ENCODE measurements at places on chromosomes 5 and 9.

GRCh38 chr5:59850766-59851165 is 42.8 kb downstream of the PDE4D start:
- no peak for DNase-seq

DNA sequence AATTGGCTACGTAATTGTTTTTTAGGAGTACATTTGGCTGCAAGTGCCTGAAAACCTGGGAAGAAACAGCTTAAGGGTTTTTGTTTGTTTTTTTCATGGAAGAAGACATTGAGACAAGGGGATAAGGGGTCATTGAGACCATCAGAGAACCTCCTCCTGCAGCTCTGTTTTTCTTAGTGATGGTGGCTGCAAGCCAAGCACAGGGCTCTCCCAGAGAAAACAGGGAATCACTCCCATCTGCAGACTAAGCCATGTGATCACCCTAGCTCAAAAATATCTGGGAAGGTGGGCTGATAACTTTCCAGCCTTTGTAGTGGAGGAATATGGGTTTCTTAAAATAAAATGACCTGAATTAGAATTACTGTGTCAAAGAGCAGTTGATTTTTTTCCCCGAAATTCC is 25.1 kb downstream of the PALM2AKAP2 start:
- DNase-seq = no peak

DNA sequence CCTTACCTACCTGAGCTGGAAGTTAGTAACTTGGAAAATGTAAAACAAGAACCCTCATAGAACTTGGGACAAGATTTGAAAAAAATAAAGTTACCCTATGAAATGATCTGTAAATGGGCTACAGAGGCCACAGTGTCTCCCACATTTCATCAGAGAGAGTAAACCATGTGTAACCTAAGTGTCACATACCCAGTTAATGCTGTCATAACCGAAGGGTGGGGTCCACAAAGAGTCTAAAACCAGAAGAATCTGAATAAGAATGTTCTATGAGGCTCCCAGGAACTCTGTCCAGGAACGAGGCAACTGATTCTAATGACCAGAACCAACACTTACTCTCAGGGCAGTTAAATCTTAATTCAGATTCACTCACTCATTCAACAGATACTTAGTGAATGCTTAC is 1.0 kb upstream of the FAM13B start:
- DNase-seq = no peak

GRCh38 chr9:128208386-128208785 is 5.2 kb downstream of the DNM1 start:
- DNase-seq = no peak

- DNase-seq = no peak
Observed at GRCh38 chr9:25913806-25914205, 235.6 kb upstream of the TUSC1 start.

DNA sequence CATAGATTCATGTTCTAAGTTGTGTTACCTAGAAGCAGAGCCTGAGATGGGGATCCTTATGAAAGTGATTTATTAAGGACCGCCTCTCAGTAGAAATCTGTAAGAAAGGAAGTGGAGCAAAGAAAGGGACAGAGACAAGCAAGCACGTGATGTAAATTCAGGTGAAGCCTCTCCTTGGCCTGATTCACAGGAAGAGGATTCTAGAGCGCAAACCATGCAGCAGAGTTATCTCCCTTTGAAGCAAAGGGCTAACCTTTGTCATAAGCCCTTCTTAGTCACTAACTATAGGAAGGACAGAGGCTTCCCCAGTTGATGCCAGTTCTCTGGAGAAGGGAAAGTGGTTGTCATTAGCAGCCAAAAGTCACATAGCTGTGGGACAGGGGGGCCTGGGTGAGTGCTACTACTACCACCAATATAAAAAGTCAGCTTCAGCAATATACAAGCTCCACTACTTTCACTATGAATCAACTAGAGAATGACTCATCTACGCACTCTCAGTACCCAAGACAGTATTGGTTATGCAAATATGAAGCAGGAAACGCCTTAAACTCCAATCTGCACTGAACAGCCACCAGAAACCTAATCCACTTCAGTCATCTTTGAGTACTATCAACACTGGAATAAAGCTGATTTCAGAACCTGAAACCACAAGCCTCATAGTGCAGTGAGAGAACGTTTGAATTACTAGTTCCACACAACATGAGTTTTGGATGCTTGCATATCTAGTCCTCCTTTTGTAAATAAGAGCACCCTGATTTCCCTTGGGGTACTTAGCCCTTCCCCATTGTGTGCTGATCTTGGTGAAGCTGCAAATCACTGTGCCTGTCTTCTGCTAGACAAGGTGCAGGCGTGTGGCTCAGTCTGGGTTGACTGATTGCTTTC is 162.7 kb downstream of the ZNF608 start:
- no peak for DNase-seq

DNA sequence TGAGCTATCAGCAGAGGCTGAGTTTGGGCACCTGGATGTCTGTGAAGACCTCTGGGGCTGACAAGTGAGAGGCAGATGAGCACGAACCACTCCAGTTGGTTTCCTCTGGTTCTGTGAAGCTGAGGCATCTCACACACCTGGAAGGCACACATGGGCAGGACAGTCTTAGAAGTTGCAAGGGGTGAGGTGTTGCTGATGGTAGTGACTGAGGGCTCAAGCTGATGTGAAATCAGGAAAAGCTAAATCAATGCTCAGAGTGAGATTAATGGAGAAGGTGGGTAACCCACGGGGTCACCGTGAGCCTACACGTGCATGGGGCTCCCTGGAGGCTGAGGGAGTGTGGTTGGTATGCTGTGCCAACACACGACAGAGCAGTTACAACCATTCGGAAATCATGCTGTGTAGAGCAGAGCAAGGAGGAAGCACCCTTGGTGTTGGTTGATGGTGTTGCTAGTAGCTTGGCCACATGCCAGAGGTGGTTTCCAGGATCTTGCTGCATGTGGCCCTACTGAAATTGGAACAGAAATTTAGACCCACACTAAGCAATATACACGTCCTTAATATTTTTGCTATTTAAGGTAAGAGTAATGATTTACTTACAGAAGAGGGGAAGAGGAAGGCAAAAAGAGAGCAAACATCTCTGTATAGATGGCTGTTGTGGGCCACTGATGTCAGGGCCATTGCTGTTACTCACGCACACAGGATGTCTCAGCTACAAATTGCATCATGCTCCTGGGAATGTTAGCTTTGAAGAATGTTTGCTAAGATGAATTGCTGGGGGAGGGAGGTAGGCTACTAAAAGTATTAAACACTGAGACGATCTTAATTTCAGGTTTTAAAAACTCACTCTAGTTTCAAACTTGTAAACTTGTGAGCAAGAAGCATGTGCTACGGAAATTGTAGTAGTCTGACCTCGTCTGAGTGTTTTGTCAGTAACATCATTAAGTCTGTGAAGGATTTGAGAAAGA is 170.5 kb downstream of the ARHGEF28 start:
- DNase-seq = peak; percentile 15

- no peak for DNase-seq
Observed at GRCh38 chr9:11328326-11328725, 715.5 kb upstream of the PTPRD start.

DNA sequence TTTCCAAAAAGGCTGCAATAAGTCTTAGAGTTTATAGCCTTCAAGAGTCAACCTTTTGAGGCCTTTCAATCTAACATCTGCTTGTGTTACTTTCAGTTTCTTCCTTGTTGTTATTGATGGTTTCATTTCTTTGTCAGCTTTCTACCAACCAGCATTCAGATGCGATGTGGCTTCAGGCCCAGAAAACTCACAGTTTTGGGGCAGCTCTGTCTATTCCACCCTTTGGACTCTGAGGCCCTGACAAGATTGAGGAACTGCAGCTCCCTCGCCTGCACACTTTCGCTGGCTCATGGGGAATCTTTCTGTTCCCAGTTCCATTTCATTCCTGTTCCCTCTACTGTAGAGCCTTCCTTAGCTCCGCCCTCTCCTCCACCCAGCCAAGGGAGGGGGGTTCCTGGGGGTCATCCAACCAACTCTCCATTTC is 13.3 kb upstream of the WHRN start:
- no peak for DNase-seq

DNA sequence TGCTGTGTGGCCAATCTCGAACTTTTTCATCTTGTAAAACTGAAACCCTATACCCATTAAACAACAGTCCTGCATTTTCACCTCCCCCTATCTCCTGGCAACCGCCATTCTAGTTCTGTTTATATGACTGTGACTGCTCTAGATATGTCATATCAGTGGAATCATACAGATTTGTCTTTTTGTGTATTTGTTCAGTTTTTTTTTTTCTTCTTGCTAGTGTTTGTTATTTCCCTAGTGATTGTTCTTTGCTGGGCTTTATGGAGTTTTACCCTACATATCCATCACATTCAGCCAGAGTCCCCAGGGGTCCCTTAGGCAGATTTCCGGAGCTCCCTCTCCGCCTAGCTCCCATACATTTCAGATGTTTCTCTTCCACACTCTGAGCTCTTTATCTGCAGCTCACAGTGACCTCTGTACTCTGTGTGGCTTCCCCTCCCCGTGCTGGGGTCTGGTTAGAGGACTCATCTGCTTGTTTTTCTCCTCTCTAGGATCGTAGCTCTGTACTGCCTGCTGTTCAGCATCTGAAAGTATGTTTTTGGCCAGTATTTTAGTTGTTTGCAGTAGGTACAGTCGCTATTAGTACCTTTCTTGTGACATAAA is 25.1 kb upstream of the CARTPT start:
- peak; percentile 61 for DNase-seq

GRCh38 chr9:127586537-127586936 is 25.5 kb upstream of the STXBP1 start:
- peak; percentile 87 for DNase-seq

DNA sequence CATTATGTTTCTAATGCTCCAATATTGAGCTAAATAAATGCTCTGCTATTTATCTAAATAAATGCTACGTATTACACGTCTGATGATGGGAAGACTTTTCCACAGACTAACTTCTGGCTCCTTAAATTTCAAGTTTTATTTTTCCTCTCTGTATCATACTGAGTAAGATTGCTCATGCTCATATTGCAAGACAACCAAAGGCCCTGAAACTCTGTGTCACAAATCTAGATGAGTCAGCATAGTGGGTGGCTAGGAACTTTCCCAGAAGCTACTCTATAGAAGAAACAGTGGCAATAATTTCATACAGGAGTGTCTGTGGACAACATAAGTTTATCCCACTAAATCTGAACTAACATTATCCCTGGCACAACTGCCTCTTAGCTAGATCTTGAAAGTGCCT is 53.0 kb upstream of the RFX3 start:
- DNase-seq = no peak

- no peak for DNase-seq
Observed at GRCh38 chr5:31343946-31344345, 150.5 kb downstream of the CDH6 start.

GRCh38 chr5:6235726-6236125 is 142.6 kb downstream of the MED10 start:
- no peak for DNase-seq
